ENCODE measurements at places on chromosomes 7 and 10. TPM values are rescaled to one million over a fixed set of nuclear protein-coding genes. Genes with fewer than 3 reads are reported as not detected.

SLC16A12 gene
- 0.22 TPM for total RNA-seq

ELAPOR2 gene
- total RNA-seq, result 22.0 TPM

BUD31 gene
- total RNA-seq, result 68.2 TPM

OPTN gene
- 116 TPM for total RNA-seq

TLL2 gene
- not detected for total RNA-seq

C10orf62 gene
- total RNA-seq, result not detected

JMJD1C gene
- total RNA-seq, result 89.2 TPM

GRCh38 chr7:102169651-102170392 lies 116.8 kb upstream of the SH2B2 start:
- DNase-seq, result no peak

- DNase-seq, result no peak
Measured at GRCh38 chr10:38003026-38003425, 7.4 kb upstream of the ZNF33A start.

- no peak for DNase-seq
Measured at GRCh38 chr7:34320926-34321661, 336.9 kb upstream of the NPSR1 start.

DNA sequence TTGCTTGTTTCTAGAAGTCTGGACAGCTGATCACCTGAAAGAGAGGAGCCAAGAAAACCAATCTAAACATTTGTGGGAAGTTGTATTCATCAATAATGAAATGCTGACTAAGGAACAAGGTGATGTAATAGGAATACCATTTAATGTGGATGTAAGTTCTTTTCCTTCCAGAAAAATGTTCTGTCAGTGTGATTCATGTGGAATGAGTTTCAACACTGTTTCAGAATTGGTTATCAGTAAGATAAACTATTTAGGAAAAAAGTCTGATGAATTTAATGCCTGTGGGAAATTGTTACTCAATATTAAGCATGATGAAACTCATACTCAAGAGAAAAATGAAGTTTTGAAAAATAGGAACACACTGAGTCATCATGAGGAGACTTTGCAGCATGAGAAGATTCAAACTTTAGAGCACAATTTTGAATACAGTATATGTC lies 39.8 kb upstream of the ZNF37A start:
- DNase-seq, result no peak

DNA sequence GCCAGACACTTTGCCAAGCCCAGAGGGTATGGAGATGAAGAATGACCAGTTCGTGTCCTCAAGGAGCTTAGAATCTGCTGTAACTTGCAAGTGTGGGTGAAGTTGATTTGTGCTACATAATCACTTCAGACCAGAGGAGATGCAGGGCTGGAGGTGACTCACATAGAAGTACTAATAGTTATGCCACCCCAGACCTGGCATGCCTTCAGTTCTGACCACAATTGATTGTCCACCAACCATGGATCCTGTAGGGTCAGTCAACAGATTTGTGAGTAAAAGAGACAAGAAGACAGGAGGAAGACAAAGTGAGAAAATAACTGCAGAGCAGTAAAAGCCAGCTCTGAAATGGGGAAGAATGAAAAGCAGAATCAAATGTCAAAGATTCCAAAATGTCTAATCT lies 51.2 kb upstream of the BMPER start:
- DNase-seq, result no peak

DNA sequence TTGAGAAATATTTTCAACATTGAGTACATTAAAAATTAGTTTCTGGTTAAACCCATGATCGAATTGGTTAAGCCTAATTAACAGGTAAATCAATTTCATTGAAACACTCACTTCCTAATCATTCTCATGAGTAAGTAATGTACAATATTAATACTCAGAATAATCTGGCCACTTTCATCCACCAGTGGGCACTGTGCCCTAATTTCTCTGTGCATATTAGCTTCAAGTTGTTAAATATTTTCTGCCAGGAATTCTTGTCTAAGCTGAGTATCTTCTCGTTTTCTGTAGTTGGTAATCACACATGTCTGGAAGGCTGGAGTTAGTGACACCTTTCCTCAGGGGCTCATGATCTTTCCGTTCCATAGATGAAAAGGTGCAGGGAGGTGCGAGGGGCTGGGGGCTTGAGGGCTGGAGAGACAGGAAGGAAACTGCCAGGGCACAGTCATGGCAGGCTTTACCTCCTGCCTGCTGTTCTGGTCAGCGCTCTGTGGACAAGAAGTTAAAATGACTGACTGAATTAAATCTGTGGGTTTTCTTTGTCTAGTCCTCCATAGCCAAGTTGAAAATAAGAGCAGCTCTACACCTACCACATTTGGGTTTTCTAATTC lies 71.9 kb downstream of the WIPF3 start:
- no peak for DNase-seq

GRCh38 chr7:27997188-27997707 lies 183.3 kb downstream of the JAZF1 start:
- no peak for DNase-seq

DNA sequence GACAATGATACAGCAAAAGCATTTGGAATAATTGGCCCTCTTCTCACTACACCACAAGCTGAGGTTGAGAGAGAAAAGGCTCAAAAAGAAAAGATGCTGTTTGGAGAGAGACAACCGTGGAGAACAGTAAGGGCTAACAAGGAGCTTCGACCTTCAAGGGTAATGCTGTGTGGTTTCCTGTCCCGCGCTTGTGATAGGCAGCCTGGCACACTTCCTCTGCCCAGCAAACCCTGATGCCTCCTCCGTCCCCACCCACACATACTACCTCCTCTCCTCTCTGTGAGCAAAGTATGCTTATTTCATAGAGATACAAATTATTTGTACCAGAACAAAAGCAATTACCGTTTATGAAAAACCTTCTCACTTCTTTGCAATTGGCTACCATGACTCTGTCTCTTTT lies 755.4 kb downstream of the KCNMA1 start:
- no peak for DNase-seq

DNA sequence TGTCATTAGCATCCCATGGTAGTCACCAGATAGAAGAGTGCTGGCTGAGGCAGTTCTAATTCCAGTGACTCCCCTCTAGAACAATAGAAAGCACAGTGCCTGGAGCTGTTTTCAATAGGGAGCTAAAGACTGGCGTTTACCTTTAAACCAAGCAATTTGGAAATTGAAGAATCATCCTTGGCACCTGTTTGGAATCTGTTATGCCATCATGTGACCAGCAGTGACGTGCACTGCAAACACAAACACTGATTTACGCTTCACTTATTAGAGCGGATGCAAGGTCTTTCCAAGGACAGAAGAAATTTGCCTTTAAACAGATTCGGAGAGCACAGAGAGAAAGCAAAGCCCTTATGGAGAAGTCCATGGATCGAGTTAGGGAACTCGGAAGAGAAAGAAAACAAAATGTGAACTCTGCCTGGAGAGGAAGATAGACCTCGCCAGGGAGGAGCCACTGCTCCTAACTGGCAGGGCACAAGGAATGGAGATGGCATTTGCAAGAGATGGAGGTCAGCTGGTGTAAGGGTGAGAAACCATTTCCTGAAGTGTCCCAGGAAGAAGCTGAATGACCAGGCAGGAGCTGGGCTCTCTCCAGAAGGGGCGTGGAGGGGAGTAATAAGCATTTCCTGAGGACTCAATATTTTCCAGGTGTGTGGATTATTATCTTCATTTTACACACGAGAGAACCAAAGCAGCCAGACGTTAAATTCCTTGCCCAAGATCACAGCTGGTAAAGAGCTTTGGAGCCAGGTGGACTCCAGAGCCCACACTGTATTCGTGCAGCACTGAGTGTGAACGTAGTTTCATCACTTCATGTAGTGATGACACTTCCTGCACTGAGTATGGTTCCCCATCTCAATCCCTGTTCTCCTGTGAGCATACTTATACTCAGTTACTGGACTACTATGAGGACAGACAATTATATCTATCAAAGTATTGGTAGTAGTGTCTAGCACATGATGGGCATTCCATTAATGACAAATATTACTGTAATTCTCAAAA lies 97.7 kb downstream of the CUBN start:
- DNase-seq, result no peak

GRCh38 chr7:102856036-102856435 lies 56.8 kb upstream of the LRRC17 start:
- DNase-seq, result no peak

DNA sequence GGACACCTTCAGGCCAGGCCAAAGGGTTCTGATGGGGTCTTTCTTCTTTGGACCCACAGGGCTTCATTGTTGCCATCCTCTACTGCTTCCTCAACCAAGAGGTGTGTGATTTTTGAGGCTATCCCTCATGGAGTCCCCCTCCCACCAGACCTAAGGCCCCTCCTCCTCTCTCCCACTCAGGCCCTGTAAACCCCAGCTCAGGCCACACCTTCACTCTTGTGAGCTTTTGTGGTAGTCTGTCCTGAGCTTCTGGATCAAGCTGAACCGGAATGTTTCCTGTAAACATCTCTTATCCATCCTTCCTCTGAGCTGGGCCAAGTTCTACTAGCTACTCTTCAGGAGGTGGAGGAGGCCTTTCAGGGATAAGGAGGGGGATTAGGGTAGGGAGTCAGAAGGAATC lies 13.5 kb downstream of the GHRHR start:
- DNase-seq, result no peak

GRCh38 chr10:51846856-51847506 lies 147.6 kb upstream of the CSTF2T start:
- DNase-seq, result no peak

DNA sequence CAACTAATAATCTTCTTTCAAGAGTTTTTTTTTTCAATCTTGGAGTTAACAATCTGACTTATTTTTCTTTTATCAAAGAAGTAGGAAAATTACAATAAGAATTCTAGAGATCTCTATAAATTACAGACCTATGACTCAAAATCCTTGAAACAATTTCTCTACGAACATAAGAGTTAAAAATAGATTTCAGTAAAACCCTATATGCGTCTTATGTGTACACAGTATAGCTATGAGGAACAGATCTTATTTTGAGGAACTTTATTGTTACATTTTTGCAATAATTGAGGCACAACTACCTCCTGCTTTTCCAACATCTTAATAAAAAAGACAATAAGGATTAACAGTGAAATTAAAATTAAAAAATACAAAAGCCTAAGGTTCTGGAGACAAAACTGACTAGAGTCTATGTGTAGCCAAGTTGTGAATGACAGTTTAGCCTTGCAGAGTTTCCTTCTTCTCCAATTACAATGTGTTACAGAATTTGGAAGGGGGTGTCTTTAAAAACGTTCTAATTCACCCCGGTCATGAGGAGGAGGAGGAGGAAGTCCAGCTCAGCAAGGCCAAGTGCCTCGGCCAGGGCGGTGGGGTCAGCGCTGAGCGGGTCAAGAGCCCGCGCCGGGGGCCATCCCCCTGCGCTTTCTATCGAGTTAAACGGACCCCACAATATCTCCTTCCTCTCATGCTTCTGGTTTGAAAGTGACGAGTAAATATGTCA lies 40.5 kb downstream of the AMZ1 start:
- DNase-seq, result peak; percentile 74

- no peak for DNase-seq
Measured at GRCh38 chr10:95605163-95605562, 44.0 kb upstream of the SORBS1 start.

DNA sequence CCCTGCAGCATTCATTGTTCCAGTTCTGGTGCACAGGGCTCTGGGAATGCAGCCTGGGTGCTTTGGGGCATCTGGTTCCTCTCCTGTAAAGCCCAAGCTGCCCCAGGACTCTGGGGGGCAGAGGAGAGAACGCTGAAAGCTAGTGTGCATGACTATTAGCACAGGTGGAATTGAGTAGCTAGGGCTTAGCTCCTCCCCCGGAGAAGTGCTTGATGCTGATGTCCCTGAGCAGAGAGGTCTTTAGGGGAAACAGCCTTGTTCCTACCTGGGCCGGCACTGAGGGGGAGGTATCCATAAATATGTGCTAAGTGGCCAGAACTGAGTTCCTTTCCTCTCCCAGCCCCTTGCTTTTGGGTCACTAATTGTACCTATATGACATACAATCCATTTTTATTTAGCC lies 3.9 kb downstream of the ADCY1 start:
- DNase-seq, result peak; percentile 55

DNA sequence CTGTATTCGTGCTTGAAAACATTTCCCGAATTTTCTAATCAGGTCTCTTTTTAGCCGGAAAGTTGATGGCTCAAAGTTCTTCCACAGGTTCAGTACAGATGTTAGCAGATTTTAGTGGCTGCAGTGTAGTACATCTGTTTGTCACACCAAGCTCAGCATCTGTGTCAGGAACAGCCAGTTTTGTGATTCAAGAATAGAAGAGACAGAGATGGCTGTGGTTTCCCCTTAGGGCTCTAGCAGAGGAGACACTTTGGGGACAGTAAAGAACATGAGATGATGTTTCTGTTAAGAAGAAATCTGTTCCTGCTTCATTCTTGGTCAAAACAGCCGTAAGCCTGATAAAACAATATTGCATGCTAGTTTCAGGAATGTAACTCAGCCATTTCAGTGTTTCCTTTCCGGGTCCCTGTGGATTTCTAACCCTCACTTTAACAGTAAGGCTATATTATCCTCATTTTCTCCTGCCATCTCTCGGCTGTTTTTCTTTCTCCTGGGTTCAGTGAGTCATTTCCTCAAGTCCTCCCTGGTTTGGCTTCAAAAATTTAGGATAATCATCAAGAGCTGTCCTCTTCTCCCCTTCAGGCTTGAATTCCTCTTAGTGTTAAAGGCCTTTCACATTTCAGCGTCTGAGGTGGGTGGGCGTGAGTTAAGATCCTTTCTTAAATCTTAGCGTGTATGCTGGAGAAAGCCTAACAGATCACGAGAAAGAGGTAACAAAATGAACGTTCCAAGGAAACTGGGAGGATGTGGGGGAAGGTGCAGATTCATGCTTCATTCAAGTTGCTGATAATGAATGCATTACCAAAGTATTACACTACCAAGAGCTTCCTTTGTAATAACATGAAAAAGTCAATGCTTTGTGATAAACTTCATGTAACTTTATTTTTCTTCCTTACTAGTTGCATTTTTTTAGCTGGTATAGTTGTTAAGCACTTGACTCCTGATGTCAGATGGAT lies 37.1 kb upstream of the BICC1 start:
- no peak for DNase-seq

DNA sequence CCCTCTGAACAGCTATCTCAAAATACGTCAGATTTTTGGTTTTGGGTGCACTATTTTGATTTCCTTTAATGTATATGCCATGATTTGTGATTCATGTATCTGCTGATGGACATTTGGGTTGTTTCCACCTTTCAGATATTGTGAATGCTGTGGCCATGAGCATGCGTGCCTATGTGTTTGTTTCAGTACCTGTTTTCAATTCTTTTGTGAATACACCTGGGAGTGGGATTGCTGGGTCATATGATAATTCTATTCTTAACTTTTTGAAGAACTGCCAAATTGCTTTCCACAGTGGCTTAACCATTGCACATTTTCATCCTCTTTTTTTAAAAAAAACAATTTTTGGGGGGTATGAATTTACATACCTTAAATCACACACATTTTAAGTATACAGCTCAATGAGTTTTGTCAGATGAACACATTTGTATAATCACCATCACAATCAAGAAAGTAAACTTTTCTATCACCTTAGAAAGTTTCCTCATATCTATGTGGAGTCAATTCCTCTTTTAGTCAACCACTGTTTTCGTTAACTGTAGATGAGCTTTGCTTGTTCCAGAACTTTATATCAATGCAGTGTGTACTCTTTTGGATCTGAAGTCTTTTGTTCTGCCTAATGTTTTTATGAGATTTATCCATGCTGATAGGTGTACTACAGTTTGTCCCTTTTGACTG lies 36.9 kb downstream of the CYP26A1 start:
- no peak for DNase-seq

- DNase-seq, result no peak
Measured at GRCh38 chr7:107387128-107387527, 82.7 kb upstream of the GPR22 start.

Data from mesenteric fat pad (tissue), 1 donor.